Iris pigment epithelial cell (primary cell): ENCODE measurements at places on chromosomes 1 and 21.

- no peak for DNase-seq
These were observed 304.1 kb downstream of the LMX1A start for GRCh38 chr1:165052431-165052830.

- no peak for DNase-seq
These were observed 13.2 kb downstream of the MYBPH start for GRCh38 chr1:203162403-203162802.

DNA sequence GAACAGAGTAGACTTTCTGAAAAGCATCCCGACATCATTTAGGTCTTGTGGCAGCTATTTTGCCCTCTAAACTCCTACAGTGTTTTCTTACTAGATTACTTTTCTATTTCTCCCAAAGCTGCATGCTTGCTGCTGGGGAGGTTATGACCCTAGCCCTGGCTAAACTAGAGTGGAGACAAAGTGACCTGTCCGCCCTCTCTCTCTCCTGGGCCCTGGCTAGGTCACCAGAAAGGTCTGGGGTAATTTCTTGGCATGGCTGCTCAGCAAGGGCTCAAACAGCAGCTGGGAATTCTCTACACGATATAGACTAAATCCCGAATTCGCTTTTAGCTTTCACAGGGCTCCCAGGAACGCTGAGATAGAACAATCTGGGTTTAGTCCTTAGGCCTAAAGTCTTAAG is 84.5 kb upstream of the KCNE2 start:
- no peak for DNase-seq

GRCh38 chr1:50705699-50706098 is 254.4 kb downstream of the FAF1 start:
- DNase-seq: no peak

DNA sequence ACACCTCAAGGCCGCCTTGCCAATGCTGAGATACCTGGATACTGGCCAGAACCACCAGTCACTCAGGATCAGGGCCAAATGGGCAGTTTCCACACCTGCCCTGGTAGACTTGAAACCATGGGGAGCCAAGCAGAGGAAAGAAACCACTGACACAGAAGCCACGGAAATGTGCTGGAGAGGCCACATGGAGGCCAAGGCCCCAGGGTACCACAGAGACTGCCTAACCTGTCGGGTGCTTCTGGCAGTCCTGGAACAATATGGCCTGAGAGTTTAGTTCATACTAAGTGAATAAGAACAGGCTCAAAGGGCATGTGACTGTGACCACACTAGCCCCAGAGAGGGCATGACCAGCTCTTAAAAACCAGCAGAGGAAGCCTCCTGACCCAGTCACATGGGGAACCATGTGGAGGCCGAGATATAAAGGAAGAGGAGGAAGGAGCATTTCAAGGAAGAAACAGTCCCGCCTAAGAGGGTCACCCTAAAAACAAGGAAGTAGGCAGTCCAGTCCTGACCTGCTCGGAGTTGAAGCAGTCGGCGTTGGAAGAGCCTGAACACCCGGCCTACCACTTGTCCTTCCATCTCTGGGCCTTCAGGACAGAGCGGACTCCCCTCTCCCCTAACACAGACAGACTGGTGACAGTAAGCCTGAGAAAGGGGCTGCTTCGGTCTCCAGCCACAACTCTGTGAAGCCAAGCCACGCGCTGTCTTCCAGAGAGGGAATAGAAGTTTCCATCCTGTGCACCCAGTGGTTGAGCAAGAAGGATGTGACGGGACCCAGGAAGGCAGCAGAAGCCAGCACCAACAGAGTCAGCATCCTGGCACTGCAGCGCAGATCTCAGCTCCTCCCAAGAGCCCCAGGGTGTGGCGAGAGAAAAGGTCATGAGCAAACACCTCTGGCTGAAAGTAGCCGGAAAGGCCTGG is at the start of gene DENND2D:
TSS of gene DENND2D (minus strand) at position 766 of the 921 bp plus-strand sequence. CDS start at position 579, 187 bp downstream.
- DNase-seq: no peak

DNA sequence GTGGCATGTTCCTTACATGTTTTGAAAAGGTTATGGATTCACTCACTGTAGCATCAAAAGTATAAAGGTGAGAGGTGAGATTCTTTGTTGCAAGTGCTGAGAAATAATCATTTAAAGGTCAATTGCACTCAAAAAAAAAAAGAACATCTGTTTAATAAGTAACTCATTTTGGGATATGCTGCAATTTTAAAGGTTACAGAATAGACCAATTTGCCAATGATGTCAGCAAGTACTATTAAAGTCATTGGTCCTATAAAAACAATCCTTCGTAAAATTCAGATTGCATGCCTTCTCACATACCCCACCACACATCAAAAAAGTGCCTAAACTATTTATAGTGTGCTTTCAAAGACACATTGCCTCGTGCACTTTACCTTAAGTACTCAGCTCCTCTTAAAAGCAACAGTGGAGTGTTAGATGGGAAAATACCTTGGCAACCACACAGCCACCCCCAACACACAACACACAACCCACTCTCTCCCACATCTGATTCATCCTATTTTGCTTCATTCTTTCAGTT is 218.2 kb upstream of the ADGRL2 start:
- DNase-seq: peak; percentile 21

- no peak for DNase-seq
These were observed 50.9 kb upstream of the ETV3 start for GRCh38 chr1:157189096-157189495.

DNA sequence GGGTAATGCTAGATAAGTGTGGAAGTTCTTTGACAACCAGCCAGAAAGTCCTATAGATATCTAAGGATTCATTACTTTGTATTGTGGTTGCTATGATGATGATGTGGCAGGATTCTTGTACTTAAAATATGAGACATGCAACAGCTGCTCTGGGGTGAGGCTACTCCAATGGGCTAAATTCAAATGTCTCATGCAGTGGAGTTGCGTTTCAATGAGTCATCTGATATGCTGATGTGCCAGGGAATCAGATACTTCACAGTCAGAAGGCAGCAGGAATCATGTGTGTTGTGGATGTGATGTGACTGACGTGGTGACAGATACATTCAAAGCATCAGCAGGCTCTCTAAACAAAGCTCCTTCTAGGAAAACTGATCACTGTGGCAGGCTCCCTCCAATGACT is 66.5 kb downstream of the TSEN15 start:
- DNase-seq: peak; percentile 98

GRCh38 chr1:227775841-227776240 is 39.6 kb upstream of the PRSS38 start:
- no peak for DNase-seq

GRCh38 chr1:91564888-91565701 is 64.4 kb downstream of the CDC7 start:
- no peak for DNase-seq

DNA sequence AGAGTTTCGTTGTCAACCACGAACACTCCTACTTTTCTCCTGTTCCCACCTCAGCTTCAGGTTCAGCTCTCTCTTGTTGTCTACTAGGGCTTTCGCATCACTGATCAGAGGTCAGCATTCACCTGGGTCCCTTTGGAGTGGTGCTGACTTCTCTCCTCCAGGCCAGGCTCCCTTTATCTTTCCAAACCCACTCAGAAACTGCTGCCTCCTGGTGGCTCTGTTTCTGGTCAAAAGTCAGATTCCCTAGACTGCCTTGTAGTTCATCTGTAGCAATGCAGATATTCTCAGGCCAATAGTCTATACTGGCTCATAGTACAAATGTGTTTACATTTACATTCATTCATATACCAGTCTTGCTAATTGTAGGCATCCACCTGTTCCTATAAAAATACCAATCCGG is 6.4 kb upstream of the ERI3 start:
- DNase-seq: peak; percentile 13

DNA sequence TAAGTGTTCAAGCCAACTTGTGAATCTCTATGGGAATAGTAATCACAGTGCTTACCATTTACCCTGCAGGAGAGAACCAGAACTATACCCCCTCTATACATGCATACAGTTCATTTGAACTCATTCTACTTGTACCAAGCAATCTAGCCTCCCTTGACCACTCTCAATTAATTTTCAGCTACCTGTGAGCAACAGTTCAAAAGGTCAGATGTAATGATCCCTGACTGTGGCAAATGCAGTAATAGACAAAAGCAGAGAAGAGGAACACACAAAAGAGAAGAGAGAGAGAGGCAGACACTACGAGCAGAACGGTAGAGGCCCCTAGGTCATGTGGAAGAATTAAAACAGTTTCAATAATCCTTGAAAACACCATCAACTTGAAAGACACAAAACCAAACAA is 52.8 kb downstream of the FMO4 start:
- DNase-seq: no peak

- DNase-seq: no peak
These were observed 4.2 kb upstream of the PADI2 start for GRCh38 chr1:17123196-17124045.

- DNase-seq: no peak
These were observed 81.3 kb upstream of the C21orf91 start for GRCh38 chr21:17900281-17900989.
